NCI-H510A (cell line): ENCODE measurements at places on chromosomes 7 and 10.

DNA sequence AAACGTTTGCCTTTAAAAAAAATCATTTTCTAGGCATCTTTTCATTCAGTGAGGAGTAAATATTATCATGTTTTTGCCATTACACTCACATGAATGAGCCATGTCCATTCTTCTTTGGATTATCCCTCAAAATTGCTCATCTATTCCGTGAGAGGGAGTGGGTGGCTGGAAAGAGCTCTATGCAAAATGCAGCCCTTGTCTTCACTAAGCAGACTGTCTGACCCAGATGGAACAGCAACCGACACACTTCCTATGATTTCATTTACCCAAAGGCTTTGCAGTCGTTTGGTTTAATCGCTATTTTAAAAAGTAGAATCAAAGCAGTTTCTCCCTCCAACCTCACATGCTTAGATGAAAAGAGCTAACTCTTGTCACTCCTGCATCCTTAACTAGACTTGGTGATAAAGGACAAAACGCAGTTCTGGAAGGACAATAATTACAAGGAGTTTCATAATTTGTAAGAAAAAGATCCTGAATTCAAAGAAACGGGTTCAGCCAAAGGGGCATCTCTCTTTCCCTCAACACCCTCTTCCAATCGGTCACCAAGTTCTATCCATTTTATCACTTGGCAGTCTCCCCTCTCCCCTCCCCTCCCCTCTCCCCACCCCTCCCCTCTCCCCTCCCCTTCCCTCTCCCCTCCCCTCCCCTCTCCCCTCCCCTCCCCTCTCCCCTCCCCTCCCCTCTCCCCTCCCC, 198.1 kb upstream of the STK17A start:
- no peak for DNase-seq

GRCh38 chr10:87862679-87863052, 667 bp downstream of the KLLN start:
- no peak for DNase-seq

DNA sequence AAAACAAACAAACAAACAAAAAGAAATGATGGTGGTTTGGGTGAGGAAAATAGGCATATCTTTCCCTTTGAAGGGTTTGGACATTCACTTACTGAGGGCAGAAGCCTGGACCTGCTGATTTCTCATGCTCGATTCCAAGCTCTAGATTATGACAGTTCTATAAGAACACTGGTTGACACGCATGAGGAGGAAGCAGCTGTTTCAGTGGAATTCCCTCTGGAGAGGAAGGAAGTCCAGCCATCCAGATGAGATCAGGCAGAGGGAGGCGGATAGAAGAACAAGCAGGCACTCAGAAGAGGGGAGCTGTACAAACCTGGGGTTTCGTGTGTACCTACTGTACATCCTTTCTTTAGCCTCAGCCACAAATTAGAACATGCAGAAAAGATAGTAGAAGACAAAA, 691.9 kb downstream of the INHBA start:
- DNase-seq: no peak

GRCh38 chr10:34171957-34172527, 643.1 kb downstream of the PARD3 start:
- no peak for DNase-seq

GRCh38 chr7:87148332-87148955, 3.8 kb upstream of the DMTF1 start:
- DNase-seq: no peak

GRCh38 chr10:114260366-114260765, 21.3 kb downstream of the VWA2 start:
- no peak for DNase-seq

GRCh38 chr10:29443745-29444523, 155.1 kb downstream of the LYZL1 start:
- peak; percentile 39 for DNase-seq

DNA sequence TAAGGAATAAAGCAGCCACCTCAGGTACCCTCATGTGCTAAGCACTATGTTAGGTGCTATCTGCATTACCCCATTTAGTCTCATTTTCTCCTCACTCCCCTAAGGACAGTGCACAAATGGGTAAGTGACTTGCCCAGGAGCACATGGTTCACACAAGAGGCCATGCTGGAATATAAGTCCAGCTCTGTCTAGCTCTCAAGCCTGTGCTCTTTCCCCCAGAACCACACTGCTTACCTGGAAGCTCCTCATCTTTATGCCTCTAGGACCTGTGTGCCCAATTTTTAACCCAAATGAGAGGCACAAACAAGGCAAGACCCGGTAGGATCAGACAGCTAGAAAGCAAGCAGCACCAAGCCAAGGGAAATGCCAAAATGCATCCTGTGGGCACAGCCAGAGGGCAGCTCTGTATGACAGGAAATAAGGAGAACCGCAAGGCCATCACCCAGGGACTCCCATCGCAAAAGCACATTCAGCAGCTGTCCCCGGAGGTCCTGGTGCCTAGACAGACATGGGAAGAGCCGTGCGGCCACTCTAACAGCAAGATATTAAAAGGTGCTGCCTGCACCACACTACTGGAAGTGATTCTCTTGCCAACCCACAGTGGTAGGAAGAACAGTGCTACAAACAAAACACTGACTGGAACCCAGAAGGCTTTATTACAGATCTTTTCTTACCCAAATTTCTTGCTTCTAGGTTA, 88.1 kb downstream of the GSAP start:
- DNase-seq: no peak

DNA sequence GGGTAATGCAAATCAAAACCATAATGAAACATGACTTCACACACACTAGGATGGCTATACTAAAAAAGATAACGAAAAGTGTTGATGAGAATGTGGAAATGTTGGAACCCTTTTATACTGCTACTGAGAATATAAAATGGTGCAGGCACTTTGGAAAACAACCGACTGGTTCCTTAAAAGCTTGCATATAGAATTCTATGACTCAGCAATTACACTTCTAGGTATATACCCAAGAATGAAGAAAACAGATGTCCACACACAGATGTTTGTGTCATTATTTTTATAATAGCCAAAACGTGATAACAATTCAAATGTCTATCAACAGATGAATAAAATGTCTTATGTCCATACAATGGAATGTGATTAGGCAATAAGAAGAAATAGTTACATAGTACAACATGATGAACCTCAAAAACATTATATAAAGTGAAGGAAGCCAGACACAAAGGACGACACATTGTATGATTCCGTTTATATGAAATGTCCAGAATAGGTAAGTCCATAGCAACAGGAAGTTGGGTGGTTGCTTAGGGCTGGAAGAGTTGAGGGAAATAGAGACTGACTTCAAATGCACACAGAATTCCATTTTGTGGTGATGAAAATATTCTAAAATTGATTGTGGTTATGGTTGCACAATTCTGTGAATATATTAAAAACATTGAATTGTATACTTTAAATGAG, 148.3 kb upstream of the PHYHIPL start:
- no peak for DNase-seq

DNA sequence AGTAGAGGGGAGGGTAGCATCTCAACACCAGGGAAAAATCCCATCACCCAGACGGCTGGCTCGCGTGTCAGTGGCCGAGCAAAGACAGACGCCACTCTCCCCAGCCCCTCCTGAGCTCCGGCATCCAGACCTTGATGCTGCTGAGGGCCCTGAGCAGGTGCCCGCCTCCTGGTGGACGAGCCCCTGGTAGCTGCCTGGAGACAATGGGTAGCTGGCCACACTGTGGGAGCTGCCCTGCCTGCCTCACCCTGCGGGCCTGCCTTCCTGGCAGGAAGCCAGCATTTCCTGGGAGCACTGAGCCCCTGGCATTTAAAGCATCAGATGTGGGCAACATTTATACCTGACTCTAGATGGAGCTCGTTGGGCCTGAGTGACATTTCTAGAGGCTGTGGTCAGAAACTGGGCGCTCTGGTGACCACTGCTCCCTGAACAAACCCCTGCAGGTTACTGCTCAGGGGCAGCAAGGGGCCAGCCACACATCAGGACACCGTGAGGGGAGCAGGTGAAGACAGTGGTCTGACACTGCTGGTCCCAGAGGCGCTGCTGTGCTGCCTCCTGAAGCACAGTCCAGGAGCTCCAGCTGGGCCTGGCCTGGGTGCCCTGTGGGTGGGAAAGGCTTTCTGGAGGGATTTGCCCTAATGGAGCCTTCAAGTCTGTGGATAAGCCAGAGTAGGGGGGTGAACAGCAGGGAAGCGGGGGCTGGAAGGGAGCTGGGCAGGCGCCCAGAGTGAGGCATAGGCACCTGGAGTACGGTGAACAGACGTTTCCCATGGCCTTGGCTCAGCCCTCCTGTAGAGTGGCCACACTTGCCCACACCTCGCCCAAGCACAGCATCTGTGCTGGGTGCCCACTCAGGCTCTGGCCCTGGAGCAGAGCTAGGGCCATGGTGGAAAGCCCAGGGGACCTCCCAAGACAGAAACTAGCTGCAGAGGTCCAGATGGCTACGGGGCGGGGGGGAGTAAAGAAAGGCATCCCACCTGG, 138.7 kb downstream of the MAPK8 start:
- peak; percentile 35 for DNase-seq

DNA sequence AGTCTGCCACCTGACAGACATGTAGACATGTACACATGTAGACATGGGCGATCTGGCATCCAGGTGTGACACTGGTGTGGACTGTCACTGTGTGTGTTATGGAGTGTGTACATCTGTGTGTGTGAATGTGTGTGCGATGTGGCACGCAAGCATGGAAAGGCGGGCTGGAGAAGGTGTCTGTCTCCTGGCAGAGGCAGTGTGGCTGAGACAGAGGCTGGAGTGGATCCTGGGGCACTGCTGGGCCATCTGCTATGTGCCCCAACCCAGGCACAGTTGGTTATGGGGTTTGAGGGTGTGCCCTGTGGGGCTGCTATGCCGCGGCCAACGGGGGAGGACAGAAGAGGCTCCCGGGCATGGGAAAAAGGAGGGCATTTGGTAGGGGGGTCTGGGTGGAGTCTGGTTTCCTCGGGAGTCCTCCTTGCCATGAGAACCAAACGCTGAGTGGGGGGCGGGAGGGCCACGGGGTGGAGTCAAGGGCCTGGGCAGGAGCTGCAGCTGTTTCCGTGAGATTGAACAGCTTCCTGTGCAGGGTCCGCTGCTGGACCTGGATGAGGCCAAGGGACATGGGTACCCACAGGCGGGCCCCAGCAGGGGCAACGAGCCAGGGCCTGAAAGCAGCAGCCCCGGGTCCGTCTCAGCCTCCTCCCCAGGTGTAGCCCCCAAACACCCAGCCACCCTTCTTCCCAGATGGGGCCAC, 1.3 kb downstream of the ELN start:
- DNase-seq: no peak

DNA sequence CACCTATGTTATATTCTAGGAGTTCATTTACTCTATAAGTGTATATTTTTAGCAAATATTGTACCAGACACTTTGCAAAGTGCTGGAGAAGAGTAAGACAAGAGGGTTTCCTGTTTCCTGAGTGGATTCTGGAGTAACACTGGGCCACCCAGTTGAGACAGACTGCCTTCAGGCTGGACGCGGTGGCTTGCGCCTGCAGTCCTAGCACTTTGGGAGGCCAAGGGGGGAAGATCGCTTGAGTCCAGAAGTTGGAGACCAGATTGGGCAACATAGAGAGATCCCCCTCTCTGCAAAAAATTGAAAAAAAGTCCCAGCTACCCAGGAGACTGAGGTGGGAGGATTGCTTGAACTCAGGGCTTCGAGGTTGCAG, 772 bp upstream of the ZSCAN25 start:
- DNase-seq: no peak

- no peak for DNase-seq
Observed at GRCh38 chr7:134781171-134781570, 1.7 kb downstream of the CALD1 start.

GRCh38 chr10:16952610-16953009, 135.4 kb upstream of the RSU1 start:
- DNase-seq: no peak

DNA sequence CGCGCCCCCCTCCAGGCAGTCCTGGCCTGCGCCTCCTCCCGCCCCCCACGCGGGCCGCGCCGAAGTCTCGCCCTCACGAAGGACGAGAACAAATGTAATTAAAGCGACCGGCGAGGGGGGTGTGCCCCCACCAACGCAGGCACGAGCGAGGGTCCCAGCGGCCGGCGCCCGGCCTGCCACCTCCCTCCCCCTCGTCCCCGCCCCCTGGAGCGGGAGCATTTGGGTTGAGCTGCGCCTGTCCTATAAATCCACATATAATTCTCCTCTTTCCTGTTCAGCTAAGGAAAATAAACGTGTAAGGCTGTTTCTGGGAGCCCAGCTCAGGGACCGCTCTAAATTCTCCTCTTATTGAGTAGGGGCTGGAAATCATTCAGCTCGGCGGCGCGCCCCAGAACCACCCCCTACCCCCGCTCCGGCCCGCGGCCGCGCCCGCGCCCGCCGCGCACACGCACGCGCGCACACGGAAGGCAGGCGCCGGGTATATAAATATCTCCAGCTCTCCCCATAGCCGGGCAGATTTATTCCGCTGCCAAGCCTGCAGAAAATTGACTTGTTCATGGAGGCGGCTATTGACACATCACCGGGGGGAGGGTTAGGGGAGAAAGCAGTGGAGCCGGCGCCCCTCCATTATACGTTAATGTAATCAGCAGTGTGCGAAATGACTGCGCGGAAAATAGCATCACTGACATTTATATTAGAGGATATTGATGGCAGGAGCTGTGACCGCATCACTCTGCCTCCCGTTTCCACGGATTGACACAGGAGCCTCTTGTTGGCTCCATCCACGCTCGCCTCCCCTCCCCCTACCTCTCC, 61.6 kb upstream of the BTRC start:
- DNase-seq: peak; percentile 46

- no peak for DNase-seq
Observed at GRCh38 chr7:106075937-106076336, 36.2 kb downstream of the SYPL1 start.

DNA sequence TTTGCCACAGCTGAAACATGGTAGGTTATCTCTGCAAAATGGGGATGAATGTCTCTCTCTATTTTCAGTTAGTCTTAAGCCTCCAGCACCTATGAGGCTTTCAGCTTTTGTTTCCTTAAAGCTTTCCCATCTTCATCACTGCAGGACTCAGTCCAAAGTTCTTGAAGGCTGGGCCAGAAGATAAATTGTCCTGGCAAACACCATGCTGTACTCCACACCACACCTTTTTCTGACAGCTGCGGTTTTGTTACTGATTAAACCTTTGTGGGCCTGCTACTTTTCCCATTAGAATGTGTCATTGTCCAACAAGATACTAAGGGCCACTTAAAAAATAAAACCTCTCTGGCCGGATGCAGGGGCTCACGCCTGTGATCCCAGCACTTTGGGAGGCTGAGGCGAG, 87.2 kb upstream of the A1CF start:
- DNase-seq: no peak

DNA sequence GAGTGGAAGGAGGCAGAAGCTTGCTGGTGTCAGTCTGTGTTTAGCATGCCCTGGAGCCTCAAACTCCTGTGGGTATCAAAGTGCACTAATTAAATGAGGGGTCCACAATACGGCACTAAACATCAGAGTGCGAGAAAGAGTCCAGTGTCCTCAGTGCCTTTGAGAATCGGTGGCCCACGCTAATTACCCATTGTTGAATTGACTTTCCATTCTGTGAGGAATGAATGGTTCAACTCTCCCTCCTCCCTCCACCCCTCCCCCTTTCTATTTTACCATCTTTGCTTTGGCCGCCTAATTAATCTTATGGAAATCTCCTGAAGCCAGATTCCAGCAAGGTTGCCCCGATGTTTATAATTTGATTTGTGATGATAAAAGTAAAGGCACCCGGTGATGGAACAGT, 217.8 kb downstream of the TFEC start:
- DNase-seq: no peak
